Activated naive CD8-positive, alpha-beta T cell treated with anti-CD3 and anti-CD28 coated beads, Interleukin-2, amount 50 U/mL, for 24 hours (primary cell): ENCODE measurements at places on chromosomes 2 and 18.

DNA sequence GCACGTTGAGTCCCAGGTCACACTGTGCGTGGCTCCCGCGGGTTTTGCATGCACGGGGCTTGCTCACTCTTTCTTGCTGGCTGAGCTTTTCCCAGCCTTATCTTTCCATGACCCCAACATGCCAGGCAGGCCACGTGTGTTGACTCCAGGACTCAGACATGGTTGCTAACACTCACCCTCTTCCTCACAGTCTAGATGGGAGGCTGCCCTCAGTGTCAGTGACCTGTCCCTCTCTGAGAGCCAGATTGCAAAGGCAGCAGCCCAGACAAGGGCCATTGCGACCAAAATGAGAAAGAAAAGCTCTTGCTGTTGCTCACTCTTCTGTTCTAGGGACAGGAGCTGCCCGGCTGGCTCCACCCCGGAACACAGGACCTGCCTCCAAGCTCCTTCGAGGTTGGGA, 113.7 kb downstream of the TMEM18 start:
- DNase-seq: no peak
- peaks cover 3% of the 10 kb centered on the region for H3K4me1 ChIP-seq
- no peak overlapping the region for H3K4me3 ChIP-seq
- H3K36me3 ChIP-seq: no peaks in the 10 kb centered on the region

- H3K36me3 ChIP-seq: no peaks in the 10 kb centered on the region
- H3K4me1 ChIP-seq: no peaks in the 10 kb centered on the region
- H3K4me3 ChIP-seq: no peak overlapping the region
These were observed 60.7 kb downstream of the LYPD1 start for GRCh38 chr2:132609101-132609890.

- H3K27me3 ChIP-seq: no peaks in the 10 kb centered on the region
- peaks cover 74% of the 10 kb centered on the region for H3K4me1 ChIP-seq
- peak; percentile 29 for DNase-seq
- peak overlapping the region; percentile 92 for H3K27ac ChIP-seq
- H3K36me3 ChIP-seq: peaks cover 55% of the 10 kb centered on the region
- peak overlapping the region; percentile 87 for H3K4me3 ChIP-seq
These were observed 959 bp upstream of the TUBA4B start for GRCh38 chr2:219252084-219252483.

- DNase-seq: no peak
- no peak overlapping the region for H3K4me3 ChIP-seq
- no peaks in the 10 kb centered on the region for H3K4me1 ChIP-seq
- H3K36me3 ChIP-seq: peaks cover 58% of the 10 kb centered on the region
These were observed 69.8 kb downstream of the REV1 start for GRCh38 chr2:99420031-99420430.

DNA sequence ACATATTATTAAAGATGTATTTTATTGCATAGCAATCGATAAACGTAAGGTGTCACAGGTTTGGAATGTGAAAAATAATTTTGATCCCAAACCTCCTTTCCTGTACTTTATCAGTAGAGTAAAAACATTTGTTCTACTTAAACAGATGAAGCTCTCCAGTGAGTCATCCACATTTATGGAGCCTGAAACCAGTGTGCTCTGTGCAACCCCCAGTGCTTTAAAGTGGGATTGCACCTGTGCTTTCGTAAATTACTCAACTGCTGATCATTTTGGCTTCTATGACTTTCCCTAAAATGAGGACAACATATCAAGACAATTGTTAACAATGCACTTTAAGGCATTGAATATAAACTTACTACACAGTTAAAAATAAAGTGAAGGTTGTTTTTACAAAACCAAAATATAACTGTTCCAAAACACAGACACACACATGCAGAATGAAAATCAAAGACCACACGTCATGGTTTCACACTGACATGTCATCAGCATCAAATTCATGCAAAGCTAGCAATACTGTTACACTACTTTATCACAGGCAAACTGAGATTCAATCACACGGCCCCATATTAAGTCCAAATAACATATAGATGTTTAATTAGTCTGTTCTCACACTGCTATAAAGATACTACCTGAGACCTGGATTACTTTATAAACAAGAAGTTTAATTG, 9.7 kb downstream of the TMEM18 start:
- H3K36me3 ChIP-seq: peaks cover 48% of the 10 kb centered on the region
- DNase-seq: no peak
- peaks cover 30% of the 10 kb centered on the region for H3K4me1 ChIP-seq
